ENCODE measurements at places on chromosomes 16 and 17.

GRCh38 chr16:908526-909155 is 62.1 kb downstream of the LMF1 start:
- DNase-seq: no peak

DNA sequence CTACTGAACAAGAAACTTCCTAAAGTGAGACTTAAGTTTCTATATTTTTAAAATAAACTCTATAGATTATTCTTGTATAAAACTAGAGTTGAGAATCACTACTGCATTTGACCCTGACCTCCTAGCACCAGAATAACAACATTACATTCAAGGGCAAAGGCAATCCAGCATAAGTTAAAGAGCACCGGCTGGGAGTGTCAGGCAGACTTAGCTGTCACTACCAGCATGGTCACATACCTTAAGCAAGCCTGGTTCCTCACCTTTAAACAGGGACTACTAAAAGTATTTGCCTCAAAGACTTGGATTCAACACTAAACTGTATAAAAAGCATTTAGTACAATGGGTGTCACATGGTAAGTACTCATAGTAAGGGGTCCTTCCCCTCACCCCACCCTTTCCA is 90.4 kb downstream of the SSH2 start:
- DNase-seq: no peak

- DNase-seq: no peak
Measured at GRCh38 chr17:32553168-32553567, 66.4 kb downstream of the CDK5R1 start.

GRCh38 chr17:62692159-62692651 is 64.7 kb downstream of the MRC2 start:
- DNase-seq: no peak

- peak; percentile 17 for DNase-seq
Measured at GRCh38 chr16:22948603-22949368, 134.8 kb downstream of the HS3ST2 start.

- DNase-seq: peak; percentile 46
Measured at GRCh38 chr17:9021158-9021991, at the start of gene NTN1. Gene NTN1, plus strand, starts transcription at chr17:9021510. Its CDS starts 864 bp downstream, at chr17:9022374.

DNA sequence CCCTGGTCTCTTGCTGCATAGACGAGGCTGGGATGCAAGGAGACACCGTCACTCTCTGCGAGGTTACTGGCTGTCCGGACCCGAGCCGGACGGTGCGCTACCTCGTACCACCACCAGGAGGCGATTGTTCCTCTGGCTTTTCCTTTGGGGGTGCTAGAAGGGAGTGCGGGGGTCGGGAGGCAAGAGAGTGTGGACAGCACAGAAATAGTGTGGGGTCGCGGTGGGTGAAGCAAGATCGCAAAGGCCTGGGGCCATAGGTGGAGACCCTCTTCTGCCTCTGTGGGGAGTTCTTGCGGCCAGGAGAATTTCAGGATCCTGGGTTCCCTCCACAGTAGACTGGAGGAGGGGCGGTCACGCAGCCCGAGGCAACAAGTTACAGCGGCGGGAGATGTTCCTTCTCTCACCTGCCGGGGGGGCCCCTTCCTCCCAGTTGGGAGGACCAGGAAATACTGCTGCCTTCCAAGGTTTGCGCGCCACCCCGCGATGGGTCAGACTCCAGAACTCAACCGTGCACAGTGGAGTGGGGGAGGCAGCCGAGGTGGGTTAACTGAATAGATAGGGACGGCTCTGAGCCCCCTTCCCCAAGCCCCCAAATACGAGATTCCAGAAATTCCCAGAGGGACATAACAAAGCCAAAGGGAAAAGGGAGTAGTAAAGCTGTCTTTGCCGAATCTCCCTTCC is 6.9 kb downstream of the PHOSPHO1 start:
- peak; percentile 69 for DNase-seq

GRCh38 chr17:41973408-41973811 is 6.8 kb downstream of the CNP start:
- DNase-seq: no peak

DNA sequence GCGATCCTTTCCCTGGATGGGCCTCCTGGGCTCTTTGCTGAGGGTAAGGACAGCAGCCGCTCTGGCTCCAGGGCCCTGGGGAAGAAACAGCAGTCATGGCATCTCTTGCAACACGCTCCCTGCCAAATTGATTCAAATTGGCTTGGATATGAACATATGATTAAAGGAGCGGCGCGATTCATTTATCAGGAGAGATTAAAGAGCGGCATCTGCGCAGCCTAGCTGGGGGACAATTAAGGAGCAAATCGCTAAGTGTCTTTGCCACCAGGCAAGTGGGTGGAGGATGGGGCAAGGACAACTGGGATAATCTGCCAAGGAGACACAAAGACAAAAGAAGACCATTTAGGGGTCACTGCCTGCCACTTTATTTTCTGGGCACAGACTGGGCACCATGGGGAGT is 27.8 kb downstream of the PIPOX start:
- no peak for DNase-seq

GRCh38 chr17:56786989-56787482 is 46.7 kb downstream of the C17orf67 start:
- DNase-seq: no peak

DNA sequence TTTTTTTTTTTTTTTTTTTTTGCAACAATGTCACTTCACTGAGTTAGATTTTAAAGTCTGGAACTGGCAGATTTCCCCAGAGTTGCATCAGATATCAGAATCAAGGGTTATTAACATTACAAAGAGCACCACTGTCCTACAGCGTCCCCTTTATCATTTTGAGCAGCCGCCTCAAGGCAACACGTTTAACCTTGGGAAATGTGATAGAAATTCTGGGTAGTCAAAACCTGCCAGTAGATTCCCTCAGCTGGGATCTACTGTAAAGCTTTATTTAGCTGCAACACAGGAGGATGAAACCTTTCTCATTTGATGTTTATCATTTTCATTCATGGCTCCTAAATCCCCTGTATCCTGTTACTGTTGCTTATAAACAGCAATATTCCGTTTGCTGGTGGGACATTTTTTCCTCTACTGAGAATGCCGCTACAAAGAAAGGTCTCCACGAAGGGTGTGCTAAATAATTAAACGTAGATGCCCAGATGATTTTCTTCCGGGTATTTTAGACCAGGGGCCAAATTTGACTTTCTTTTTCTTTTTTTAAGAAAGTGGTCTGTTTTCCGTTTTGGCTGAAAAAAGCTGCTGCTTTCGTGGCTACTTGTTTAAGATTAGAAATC is 436.1 kb upstream of the GOT2 start:
- no peak for DNase-seq

Data from progenitor cell of endocrine pancreas (in vitro differentiated cells).